ENCODE measurements at places on chromosomes 4 and X.

DNA sequence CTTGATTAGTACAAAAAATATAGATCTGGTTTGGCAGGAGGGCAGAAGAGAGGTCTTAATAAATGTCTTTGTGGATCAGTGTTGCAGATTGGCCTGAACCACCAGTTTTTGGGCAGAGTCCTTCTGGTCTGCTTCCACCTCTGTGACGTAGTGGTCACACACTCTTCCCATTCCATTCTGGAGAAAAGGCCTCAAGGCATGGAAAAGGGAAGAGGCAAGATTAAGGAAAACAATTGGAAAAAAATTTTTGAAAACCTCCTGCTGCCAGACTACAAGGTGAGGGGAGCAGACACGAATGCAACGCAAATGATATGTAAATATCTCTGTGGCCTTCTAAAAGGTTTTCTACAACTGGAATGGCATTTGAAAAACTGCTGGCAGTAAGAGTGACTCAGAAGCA lies 24.3 kb upstream of the FAM47C start:
- no peak for DNase-seq

DNA sequence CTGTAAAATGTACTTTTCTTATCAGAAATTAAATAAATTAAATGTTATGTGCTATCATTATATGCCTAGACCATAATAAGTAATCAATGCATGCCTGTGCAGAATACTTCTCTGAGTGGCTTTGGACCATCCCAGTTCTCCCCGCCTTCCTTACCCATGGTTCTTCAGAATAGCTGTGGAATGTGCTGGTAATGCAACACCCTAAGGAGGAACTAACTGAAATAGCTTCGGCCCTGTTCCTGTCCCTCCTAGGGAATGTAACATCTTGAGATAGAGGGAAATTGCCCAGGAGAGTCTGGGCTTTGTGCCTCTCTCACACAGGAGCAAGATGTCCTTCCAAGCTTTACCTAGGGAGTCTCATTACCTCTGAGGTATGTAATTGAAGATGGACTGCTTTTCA lies 693.6 kb upstream of the HS3ST1 start:
- DNase-seq = no peak

DNA sequence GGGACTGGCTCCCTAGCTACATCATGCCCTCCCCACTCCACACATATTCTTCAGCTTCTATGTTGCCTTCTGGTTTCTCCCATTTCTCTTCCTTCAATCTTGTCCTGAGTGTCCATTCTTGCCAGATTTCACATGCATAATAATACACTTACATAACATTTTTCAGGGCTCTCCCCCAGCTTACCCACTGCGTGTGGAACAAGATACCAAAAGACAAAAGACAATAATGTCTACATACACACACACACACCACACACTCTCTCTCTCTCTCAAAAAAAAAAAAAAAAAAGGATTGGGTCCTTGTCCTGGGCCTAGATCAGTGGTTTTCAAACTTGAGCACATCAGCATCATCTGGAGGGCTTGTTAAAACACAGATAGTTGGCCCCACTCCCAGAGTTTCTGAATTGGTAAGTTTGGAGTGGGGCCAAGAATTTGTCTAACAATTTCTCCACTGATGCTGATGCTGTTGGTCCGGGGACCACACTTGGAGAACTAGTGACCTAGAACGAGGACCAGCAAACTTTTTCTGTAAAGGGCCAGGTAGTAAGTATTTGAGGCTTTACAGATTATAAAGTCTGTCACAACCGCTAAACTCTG lies 6.5 kb upstream of the SMARCA1 start:
- no peak for DNase-seq

GRCh38 chrX:4570151-4570550 lies 856.7 kb upstream of the PRKX start:
- no peak for DNase-seq

DNA sequence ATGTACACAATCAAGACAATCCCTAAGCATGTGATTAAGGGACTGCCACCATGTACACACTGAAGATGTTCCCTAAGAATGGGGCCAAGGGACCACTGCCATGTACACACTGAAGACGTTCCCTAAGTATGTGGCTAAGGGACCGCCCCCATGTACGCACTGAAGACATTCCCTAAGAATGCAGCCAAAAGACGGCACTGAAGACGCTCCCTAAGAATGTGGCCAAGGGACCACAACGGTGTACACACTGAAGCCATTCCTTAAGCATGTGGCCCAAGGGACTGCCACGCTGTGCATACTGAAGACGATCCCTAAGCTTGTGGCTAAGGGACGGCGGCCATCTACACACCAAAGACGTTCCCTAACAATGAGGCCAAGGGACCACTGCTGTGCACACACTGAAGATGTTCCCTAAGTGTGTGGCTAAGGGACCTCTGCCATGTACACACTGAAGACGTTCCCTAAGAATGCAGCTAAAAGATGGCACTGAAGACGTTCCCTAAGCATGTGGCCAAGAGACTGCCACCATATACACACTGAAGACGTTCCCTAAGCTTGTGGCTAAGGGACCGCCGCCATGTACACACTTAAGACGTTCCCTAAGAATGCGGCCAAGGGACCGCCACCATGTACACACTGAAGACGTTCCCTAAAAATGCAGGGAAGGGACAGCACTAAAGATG lies 26.4 kb downstream of the DHRSX start:
- DNase-seq = no peak

GRCh38 chr4:181147416-181147951 lies 1095.7 kb upstream of the TENM3 start:
- no peak for DNase-seq

DNA sequence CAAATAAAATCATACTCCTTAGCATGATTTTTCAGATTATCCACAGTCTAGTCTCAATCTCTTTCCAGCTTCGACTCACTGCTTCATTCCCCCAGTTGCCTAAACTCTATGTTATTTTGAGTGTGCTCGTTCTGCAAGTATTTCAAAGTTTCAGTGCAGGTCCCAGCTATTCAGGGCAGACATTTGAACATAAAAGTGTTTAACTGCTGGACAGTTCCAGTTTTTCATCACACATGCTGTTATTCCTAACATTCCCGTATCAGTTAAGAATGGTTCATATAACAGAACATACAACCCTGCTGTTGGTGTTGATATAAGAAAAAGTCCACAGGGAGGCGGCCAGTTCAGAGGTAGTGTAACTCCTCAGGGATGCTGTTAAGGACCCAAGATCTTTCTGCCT lies 113.3 kb downstream of the SLIT2 start:
- no peak for DNase-seq

GRCh38 chr4:22356987-22357596 lies 158.8 kb downstream of the ADGRA3 start:
- no peak for DNase-seq

GRCh38 chrX:149643496-149643895 lies 11.9 kb upstream of the TMEM185A start:
- no peak for DNase-seq

Data from esophagus squamous epithelium (tissue), 5 donors.